ENCODE measurements at places on chromosomes 12 and 14.

DNA sequence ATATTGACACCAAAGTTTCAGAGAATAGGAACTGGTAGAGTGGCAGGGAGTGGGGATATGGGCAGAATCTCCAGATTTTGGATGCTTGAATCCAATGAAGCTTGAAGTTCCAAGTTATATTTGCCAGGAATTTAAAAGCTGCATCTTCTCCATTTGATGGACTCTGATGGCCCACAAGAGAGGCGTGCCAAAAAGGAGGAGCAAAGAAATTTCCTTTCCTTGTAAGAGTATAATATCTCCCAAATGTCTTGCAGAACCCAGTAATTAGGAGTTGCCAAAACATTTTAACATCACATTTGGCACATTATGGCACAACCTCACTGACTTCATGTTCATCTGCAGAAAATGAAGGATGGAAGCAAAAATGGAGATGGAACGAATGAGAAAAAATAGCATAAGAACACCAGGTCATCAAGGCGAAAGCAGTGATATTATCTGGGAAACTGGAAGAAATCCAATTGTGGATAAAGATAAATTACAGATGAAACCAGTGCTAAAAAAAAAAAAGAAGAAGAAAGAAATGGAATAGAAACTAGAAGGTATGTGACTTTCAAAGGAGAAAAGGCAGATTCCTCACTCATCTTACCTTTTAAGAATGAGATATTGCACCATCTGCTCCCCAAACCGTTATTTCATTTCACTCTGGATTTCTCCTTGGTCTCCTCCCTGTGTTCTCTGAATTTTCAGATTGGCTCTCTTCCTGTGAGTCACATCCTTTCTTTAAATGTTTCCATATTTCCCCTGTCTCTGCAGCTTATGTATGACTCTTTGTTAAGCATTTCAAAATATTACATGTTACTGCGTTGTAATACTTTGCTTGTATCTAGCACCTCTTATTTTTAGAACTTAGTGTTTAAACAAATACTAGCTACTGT lies 13.5 kb upstream of the FLRT2 start:
- peak; percentile 78 for DNase-seq

GRCh38 chr12:107584563-107584962 lies 101.0 kb upstream of the PWP1 start:
- no peak for DNase-seq

- no peak for DNase-seq
Measured at GRCh38 chr12:124737772-124738635, 125.7 kb downstream of the SCARB1 start.

- no peak for DNase-seq
Measured at GRCh38 chr14:71403656-71404055, 496.4 kb downstream of the PCNX1 start.

DNA sequence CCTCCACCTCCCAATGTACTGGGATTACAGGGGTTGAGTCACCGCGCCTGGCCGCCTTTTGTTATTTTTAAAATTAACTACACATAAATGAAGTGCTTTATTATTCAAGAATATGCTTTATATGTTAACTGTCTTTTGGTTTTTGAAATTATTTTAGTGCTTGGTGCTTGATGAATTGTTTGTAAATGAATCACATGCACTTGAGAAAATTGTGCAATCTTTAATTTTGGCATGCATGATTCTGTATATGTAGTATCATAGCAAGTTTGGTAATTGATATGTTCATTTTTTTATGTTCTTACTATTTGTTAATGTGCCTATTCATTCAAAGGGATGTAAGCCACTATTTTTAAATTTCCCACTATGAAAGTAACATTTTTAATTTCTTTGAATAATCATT lies 440.9 kb downstream of the NAV3 start:
- DNase-seq: no peak

DNA sequence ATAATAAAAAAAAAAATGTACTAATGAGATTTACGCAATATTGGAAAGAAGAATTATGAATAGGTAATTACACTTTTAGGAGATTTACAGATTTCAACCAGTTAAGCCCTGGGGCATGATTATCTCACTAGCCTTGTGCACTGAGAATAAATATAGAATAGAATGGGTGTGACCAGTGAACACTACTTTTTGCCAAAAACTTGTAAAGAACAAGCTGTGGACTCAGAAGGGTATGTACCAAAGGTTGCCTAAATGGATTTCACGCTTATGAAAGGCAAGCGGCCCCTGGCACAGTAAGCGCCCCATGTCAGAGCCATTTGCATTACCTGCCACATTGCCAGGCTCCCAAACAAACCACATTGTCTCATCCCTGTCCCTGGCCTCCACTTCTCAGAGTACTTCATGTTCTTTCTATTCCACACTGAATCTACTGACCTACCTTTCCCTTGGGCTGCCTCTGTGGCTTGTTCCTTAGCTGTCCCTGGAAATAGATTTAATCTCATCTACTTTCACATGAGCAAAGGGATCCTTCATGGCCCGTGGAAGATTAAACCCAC lies 170.6 kb upstream of the DIO2 start:
- no peak for DNase-seq

- no peak for DNase-seq
Measured at GRCh38 chr12:113247123-113248050, 26.1 kb downstream of the TPCN1 start.

DNA sequence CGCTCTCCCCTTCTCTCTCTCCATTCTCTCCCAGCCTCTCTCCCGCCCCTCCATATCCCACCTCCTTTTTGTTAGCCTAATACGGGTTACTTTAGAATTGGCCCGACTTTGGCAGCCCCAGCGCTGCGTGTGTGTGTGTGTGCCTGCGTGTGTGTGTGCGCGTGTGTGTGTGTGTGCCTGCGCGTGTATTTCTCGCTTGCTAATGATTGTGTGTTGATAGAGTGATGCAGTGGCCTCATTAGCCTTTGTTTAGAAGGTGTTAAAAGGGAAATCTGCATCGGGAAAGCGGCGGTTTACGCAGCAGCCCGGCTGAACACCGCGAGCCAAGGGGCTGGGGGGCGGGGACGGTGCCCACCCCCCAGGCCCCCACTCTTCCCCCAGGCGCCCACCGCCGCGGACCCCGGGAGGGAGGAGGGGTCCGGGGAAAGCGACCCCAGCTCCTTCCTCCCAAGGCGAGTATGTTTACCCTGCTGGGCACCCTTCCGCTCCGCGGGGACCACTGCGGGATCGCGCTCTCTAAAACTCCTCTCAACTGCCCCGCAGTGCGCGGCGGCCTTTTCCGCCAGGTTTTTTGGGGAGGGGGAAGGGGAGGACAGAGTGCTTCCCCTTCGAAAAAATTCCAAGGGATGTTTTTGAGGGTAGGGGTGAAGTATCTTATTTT lies 6.8 kb upstream of the LHX5 start:
- no peak for DNase-seq

DNA sequence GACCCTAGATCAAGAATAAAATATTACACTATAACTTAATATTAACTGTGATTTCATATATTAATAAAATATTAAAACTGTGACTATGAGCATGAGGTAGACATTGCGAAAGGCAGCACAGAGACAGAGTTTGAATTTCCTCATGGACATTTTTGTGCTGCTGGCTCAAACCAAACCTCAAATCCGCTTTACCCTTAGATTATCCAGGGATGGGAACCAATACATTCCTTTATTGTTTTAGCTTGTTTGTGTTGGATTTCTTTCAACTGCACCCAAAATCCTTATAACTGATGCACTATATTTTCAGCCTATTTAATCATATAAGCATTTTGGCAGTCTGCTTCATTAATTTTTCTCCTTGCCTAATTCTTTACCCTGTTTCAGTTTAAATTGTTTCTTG lies 436.7 kb downstream of the ATP23 start:
- no peak for DNase-seq

DNA sequence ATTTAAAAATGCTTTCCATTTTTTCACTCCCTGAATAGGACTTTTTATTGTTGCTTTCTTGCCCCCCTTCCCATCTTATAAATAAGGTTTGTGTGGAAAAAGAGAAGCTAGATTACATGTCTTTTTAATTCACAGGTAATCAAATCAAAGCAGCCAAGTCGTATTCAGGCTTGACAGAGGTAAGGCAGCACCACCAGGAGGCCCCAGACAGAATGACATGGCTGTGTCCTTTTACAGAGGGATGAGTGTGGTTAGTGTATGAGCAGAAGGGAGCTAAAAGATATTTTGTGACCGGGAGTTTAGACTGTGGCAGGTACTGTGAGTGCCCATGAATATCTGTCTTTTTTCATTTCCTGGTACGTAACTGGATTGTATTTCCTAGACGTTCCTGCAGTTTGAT lies 596.1 kb downstream of the ETNK1 start:
- DNase-seq: no peak

DNA sequence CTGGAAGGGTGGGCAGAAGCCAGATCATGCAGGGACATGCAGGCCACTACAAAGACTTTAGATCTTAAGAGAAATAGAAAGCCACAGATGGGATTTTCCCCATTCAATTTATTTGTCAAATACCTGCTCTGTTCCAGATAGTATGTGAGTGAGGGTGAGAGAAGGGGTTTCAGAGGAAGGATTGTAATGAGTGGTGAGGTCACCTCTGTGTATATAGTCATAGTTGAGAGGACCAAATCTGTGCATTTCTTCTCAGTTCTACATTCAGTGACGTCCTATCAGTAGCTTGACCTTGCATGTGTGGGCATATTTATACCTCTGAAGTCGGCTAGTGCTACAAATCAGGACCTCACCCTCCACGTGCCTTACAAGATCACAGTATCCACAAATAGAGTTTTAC lies 31.2 kb upstream of the RBM19 start:
- DNase-seq: no peak

GRCh38 chr12:121356657-121357056 lies 4.4 kb upstream of the ANAPC5 start:
- DNase-seq: no peak

GRCh38 chr12:130971925-130972585 lies 18.3 kb downstream of the ADGRD1 start:
- no peak for DNase-seq

DNA sequence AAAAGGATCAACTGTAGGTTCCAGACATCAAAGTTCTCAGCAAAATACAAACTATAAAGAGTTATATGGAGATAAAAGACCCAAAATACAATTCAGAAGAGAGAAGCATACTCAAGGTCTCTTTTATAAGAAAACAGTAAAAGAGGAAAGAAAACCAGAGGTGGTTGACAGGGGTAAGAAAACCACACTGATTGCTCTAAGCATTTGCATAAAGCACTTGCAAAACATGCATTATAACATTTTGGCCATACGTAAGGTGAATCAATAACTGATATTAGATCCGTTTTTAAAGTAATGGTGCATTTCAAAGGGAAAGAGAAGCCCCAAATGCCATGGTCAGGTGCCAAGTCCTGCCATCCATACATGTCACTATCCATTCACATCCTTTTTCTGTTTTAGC lies 5.9 kb downstream of the DDHD1 start:
- DNase-seq: no peak

GRCh38 chr14:100295376-100296105 lies 10.7 kb downstream of the SLC25A29 start:
- no peak for DNase-seq

DNA sequence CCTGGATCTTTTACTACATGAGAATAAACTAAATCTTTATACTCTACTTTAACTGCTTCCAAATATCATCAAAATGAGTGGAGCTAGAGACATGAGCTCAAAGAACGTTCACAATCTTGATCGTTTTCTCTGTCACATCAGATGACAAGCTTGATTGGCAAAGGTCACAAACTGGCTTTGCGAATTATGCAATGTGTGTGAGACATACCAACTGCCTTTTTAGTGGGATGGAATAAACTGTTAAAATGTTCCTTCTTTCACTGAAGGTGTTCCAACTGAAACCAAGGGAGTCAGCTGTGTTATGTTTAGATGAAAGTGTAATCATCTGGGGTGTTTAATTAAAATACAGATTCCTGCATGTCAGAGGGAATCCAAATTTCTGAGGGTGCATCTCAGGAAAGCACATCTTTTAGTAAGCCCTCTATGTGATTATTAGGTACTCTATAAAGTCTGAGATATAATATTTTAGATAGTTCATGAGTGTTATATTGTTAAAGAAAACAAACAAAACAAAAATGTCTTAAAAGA lies 21.9 kb downstream of the KITLG start:
- no peak for DNase-seq

- no peak for DNase-seq
Measured at GRCh38 chr12:11730299-11731041, 81.0 kb downstream of the ETV6 start.

DNA sequence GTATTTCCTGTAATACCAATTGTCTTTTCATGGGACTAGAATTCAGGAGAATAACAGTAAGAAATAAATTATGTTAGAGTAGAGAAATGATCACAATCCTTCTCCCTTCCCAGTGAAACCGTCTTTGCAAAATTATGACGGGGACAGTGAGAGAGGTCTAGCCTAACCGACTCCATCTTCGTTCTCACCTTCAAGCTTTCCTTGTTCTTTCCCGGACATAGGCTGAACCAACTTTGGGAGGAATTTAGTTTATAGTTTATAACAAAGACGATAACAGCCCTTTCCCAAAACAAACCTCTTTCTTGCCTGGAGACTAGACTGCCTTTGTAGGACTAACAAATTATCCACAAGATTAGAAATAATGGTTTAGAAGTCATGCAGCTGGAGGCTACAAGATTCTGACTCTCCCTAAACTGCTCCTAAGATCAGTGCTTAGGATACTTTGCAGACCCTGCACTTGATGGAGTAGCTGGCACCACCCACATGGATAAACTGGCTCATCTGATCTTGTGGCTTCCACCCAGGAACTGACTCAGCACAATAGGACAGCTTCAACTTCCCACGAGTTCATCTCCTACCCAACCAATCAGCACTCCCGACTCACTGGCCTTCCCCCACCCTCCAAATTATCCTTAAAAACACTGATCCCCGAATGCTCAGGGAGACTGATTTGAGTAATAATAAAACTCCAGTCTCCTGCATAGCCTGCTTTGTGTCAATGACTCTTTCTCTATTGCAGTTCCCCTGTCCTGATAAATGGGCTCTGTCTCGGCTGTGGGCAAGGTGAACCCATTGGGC lies 521.2 kb upstream of the TBX3 start:
- DNase-seq: no peak

DNA sequence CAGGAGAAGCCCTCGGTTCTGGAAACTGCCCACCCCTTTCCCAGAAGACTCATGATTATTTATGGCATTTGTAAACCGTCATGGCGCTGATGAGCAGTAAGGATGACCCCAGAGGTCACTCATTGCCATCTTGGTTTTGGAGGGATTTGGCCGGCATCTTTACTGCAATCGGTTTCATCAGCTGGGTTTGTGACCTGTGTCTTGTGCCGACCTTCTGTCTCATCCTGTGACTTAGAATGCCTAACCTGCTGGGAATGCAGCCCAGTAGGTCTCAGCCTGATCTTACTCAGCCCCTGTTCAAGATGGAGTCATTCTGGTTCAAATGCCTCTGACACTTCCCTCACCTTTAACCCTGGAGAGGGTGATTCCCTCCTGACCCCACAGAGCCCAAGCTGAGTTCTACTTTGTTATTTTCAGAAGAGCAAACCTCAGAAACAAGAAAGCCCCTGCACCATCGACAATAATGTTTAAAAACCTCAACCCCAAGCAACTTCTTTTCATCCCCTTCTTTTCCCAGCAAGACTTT lies 105.5 kb upstream of the SFSWAP start:
- DNase-seq: no peak

- no peak for DNase-seq
Measured at GRCh38 chr12:115042341-115042740, 358.4 kb upstream of the TBX3 start.
